Breast epithelium (tissue), 4 donors: ENCODE measurements at places on chromosomes 3 and 15. TPM values are rescaled to one million over a fixed set of nuclear protein-coding genes. Genes with fewer than 3 reads are reported as not detected.

- no peaks in the 10 kb centered on the region for H3K36me3 ChIP-seq
- peaks cover 6% of the 10 kb centered on the region for H3K4me1 ChIP-seq
- no peaks in the 10 kb centered on the region for H3K27me3 ChIP-seq
- H3K4me3 ChIP-seq = no peak overlapping the region
- DNase-seq = no peak
These were observed 4.3 kb upstream of the STRA6 start for GRCh38 chr15:74206801-74207281.

DNA sequence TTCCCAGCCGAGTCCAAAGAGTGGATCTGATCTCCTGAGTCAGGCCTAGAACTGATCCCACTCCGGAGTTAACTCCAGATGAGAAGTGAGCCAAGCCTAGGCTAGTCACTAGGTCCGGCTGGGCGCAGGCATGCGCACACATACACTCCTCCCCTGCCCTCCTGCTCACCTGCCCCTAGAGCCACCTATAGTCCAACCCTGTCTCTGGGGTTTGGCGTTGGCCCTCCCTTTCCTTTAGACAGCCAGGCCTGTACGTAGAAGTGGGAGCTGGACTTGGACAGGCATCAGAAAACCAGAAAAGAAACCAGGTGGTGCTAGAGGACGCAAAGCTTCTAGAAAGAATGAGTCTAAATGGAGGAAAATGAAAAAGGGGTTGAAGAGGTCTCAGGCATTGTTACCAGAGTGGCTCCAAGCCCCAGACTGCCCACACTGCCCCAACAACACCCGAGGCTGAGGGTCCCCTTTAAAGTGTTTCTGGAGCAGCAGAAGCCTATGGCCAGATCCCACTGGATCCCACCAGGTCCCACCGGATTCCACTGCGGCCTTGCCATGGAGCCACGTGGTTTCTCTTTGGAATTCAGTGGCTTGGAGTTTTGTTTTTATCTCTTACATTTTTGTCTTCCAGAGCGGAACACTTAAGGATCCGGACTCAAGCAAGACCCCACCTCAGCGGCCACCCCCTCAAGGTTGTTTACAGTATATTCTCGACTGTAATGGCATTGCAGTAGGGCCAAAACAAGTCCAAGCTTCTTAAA, 24.2 kb upstream of the TIMP4 start:
- H3K4me1 ChIP-seq = peaks cover 4% of the 10 kb centered on the region
- H3K27ac ChIP-seq = no peak overlapping the region
- DNase-seq = no peak
- H3K27me3 ChIP-seq = no peaks in the 10 kb centered on the region

GRCh38 chr3:115160295-115160694, 13.2 kb upstream of the ZBTB20 start:
- no peaks in the 10 kb centered on the region for H3K27me3 ChIP-seq
- H3K4me3 ChIP-seq = no peak overlapping the region

GRCh38 chr3:23830869-23831484, 25.2 kb downstream of the UBE2E1 start:
- no peaks in the 10 kb centered on the region for H3K36me3 ChIP-seq
- DNase-seq = no peak
- H3K27me3 ChIP-seq = no peaks in the 10 kb centered on the region
- H3K27ac ChIP-seq = no peak overlapping the region

DNA sequence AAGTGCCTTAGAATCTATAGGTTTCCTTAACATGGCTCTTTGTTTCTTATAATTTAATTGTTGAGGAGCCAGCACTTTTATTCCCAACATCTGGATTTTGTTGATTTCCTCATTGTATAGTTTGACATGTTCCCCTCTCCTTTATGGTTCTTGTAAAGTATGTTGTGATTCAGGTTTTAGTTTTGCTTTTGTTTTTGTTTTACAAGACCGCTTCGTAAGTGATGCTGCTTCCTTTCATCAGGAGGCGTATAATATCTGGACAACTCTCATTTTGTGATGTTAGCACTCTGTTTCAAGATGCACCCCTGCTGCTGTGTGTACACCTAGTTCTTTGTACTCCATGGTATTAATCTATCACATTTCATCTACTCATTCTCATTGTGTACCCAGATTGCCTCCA, 48.7 kb downstream of the SLC49A4 start:
- H3K27me3 ChIP-seq = no peaks in the 10 kb centered on the region
- no peak overlapping the region for H3K27ac ChIP-seq
- DNase-seq = no peak

DNA sequence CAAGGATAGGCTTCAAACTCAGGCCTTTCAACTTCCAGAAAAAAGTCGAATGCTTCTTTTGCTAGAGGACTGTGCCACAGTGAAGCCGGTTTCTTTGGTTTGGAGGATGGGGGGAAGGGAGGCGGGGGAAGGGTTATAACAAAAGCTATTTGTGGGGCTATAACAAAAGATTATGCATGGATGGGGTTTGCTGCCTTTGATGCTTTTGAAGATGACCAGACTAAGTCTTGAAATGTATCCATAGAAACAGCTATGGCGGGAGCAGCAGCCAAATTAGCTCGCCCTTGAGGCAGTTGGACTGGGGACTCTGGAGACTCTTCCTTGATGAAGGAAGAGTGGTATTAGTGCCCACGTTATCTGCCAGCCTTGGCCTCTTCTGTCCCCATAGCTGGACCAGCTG, 47.5 kb downstream of the SRGAP3 start:
- H3K4me3 ChIP-seq = no peak overlapping the region
- DNase-seq = no peak
- H3K36me3 ChIP-seq = no peaks in the 10 kb centered on the region
- no peaks in the 10 kb centered on the region for H3K4me1 ChIP-seq

DNA sequence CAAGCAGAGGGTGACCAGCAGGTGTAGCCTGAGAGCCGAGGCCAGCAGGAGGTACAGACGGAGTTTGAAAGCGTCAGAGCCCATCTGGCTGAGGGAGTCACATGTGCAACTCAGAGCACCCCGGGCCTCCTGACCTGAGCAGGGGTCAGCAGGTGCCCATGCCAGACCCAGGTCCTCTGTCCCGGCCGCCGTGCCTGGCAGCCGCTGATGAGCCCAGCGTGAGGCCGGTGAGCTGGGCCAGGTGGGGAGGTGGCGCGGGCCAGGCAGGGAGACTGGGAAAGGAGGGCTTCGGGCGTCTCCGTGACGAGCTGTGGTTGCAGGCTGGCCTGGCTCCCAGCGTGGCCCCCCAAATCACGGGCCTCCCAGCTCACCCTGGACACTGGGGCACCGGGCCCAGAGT, 130.9 kb downstream of the CHSY1 start:
- DNase-seq = no peak
- no peaks in the 10 kb centered on the region for H3K27me3 ChIP-seq
- peak overlapping the region; percentile 76 for H3K27ac ChIP-seq
- H3K4me3 ChIP-seq = no peak overlapping the region
- H3K36me3 ChIP-seq = no peaks in the 10 kb centered on the region
- H3K4me1 ChIP-seq = peaks cover 14% of the 10 kb centered on the region

DNA sequence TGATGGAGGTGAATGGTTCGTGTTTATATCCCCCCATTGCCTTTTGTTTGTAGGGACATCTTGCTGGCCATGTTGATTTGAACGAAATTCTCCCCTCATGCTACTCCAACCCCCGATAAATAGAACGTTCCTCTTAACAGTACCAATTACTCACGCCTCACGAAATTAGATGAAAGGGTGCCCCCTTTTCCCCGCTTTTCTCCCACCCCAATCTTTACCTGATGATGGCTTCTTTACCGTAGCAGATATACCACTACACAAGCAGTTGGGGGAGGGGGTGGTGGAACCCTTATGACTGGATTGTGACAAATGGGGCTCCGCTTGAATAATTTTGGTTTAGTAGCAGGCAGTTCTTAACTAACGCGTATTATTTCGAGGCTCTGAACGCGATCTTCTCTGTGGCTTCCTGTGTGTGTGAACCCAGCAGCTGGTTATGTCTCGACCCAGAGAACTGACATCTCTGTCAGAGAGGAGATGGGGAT, 1.1 kb downstream of the PIAS1 start:
- DNase-seq = no peak
- H3K27ac ChIP-seq = peak overlapping the region; percentile 94
- H3K4me3 ChIP-seq = peak overlapping the region; percentile 100
- H3K27me3 ChIP-seq = no peaks in the 10 kb centered on the region
- no peaks in the 10 kb centered on the region for H3K36me3 ChIP-seq
- no peaks in the 10 kb centered on the region for H3K4me1 ChIP-seq

- H3K4me3 ChIP-seq = no peak overlapping the region
- no peaks in the 10 kb centered on the region for H3K27me3 ChIP-seq
- H3K36me3 ChIP-seq = no peaks in the 10 kb centered on the region
- no peak for DNase-seq
- H3K4me1 ChIP-seq = no peaks in the 10 kb centered on the region
These were observed 616.4 kb upstream of the CBLB start for GRCh38 chr3:106485217-106485616.

- H3K4me1 ChIP-seq = no peaks in the 10 kb centered on the region
- no peak for DNase-seq
- H3K36me3 ChIP-seq = no peaks in the 10 kb centered on the region
- no peaks in the 10 kb centered on the region for H3K27me3 ChIP-seq
These were observed 35.5 kb upstream of the HACD2 start for GRCh38 chr3:123620343-123620742.

DNA sequence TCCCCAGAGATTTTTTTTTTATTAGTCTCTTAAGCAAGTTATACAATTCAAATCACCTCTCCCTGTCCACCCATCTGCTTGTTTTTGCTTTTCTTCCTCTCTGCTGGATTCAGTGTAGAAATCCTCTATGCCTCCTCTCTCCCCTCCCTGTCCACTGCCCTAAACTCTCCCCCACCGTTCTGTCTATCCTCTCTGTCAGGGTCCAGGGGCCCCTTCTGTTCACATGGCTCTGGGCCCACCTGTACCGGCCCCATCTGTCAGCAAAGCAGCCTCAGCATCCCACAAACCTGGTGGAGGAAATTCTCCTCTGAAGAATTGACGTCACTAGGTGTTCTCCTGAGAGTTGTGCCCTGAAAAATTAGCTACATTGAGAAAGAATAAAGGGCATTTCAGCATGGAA, 137.6 kb upstream of the CMC1 start:
- no peak overlapping the region for H3K27ac ChIP-seq
- H3K4me1 ChIP-seq = no peaks in the 10 kb centered on the region
- DNase-seq = no peak
- no peaks in the 10 kb centered on the region for H3K36me3 ChIP-seq
- no peak overlapping the region for H3K4me3 ChIP-seq

DNA sequence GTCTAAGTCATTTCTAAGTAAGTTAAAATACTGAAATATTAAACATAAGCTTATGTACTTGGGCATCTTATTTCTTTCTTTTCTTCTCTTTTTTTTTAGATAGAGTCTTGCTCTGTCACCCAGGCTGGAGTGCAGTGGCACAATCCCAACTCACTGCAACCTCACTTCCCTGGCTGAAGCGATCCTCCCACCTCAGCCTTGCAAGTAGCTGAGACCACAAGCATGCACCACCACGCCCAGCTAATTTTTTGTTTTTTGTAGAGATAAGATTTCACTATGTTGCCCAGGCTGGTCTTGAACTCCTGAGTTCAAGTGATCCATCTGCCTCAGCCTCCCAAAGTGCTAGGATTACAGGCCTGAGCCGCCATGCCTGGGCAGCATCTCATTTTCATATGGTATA, 16.0 kb upstream of the ZNF710 start:
- no peaks in the 10 kb centered on the region for H3K36me3 ChIP-seq
- H3K4me3 ChIP-seq = no peak overlapping the region
- no peaks in the 10 kb centered on the region for H3K27me3 ChIP-seq
- no peak for DNase-seq

- H3K4me1 ChIP-seq = no peaks in the 10 kb centered on the region
- no peaks in the 10 kb centered on the region for H3K27me3 ChIP-seq
- H3K36me3 ChIP-seq = no peaks in the 10 kb centered on the region
- no peak overlapping the region for H3K4me3 ChIP-seq
These were observed 37.2 kb downstream of the CCK start for GRCh38 chr3:42228796-42229195.

GRCh38 chr3:195102609-195103467, 168.1 kb downstream of the XXYLT1 start:
- no peaks in the 10 kb centered on the region for H3K36me3 ChIP-seq
- H3K4me3 ChIP-seq = no peak overlapping the region
- no peaks in the 10 kb centered on the region for H3K4me1 ChIP-seq
- H3K27me3 ChIP-seq = no peaks in the 10 kb centered on the region
- no peak for DNase-seq

DNA sequence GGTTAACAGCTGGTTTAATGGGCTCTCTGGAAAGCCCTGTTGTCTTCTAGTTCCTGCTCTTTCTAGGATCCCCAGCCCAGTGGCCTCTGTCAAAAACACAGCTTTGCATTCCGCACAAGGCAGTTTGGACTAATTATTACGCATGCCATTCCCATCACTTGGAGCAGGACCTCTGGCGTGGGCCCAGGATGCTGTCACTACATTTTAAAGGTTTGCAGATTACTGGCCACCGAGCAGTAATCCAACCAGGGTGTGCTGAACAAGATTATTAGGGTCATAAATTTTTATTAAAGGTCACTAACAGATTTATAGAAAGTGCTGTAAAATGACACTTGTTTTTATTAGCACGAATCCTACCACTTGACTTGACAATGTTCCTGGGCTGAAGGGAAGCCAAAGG, 143.6 kb upstream of the SLC6A11 start:
- no peak overlapping the region for H3K4me3 ChIP-seq
- no peak overlapping the region for H3K27ac ChIP-seq
- H3K4me1 ChIP-seq = no peaks in the 10 kb centered on the region
- DNase-seq = no peak
- no peaks in the 10 kb centered on the region for H3K36me3 ChIP-seq

DNA sequence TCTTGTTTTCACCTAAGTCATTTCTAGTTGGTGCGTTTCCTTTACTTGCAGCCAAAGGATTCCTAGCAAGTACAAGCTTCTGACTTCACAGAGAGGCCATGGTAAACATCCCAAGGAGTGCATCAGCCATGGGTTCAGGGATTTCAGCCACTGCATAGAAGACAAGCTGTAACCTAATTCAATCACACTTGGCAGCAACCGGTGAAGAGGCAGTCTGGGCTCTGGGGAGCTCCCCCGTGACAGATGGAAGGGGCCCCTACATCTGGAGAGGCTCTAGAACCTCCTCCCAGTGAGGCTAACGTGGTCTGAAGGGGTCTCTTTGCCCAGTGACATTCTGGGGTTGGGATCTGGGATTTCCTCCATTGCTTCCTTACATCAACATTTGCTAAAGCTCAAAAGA, 8.4 kb upstream of the SNRPA1 start:
- no peak overlapping the region for H3K4me3 ChIP-seq
- H3K4me1 ChIP-seq = no peaks in the 10 kb centered on the region
- H3K27ac ChIP-seq = no peak overlapping the region
- no peak for DNase-seq
- H3K36me3 ChIP-seq = no peaks in the 10 kb centered on the region

DNA sequence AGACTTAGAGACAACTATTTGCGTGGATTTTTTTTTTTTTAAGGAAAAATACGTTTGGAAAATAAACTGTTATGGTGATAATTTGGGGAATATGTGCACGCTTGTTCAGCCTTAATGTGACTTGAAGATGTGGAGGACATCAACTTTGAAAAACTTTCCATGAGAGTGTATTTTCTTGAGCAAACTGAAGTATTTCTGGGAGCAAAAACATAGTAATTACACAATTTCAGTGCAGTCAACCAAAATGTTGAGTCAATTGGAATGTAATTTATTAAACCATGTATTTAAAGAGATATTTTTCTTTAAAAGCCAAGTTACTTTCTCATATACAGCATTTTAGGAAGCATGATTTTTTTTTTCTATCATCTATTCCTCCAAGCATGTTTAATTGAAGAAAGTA, 80.3 kb upstream of the FLNB start:
- DNase-seq = no peak
- H3K4me1 ChIP-seq = no peaks in the 10 kb centered on the region

Gene SYNPR
- total RNA-seq = not detected

Gene ZCWPW2
- total RNA-seq = 2.3 TPM

Gene C3orf52
- total RNA-seq = 0.64 TPM

Gene VIPR1
- total RNA-seq = 16.3 TPM

Gene MESP2
- not detected for total RNA-seq
